ENCODE measurements at places on chromosomes 3 and 15.

DNA sequence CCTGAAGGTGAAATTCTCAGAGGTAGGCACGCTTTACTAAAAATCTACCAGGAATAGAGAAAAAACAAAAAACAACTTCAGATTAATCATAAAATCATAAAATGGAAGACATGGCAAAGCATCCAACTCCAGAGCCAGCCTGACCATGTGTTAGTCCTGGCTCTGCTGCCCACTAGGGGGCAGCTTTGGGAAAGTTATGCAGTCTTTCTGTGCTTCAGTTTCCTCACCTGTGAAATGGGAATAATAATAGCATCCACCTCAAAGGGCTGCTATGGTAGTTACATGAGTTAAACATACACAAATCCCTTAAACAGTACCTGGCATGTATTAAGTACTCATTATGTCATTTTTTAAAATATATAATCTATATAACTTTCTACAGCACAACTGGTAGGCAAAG, 52.3 kb downstream of the WNT5A start:
- DNase-seq, result peak; percentile 39

GRCh38 chr15:79007066-79007465, 62.2 kb upstream of the CTSH start:
- DNase-seq, result peak; percentile 68

- no peak for DNase-seq
Measured at GRCh38 chr3:4575381-4575780, 82.2 kb downstream of the ITPR1 start.

- DNase-seq, result no peak
Measured at GRCh38 chr15:46088486-46089445, 453.9 kb downstream of the SQOR start.

DNA sequence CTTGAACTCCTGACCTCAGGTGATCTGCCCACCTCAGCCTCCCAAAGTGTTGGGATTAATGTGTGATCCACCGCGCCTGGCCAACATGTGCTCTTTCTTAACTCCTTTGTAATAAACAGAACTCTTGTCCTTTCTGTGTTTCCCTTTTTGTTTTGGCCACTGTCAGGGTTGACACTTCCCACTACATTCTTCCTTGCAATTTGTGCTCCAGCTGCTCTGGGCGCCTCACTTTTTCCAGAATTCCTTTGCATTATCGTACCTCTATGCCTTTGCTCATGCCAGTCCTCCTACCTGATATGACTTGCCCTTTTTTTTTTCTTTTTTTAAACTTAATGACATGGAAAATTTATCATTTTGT, 38.8 kb upstream of the SMAD3 start:
- no peak for DNase-seq

DNA sequence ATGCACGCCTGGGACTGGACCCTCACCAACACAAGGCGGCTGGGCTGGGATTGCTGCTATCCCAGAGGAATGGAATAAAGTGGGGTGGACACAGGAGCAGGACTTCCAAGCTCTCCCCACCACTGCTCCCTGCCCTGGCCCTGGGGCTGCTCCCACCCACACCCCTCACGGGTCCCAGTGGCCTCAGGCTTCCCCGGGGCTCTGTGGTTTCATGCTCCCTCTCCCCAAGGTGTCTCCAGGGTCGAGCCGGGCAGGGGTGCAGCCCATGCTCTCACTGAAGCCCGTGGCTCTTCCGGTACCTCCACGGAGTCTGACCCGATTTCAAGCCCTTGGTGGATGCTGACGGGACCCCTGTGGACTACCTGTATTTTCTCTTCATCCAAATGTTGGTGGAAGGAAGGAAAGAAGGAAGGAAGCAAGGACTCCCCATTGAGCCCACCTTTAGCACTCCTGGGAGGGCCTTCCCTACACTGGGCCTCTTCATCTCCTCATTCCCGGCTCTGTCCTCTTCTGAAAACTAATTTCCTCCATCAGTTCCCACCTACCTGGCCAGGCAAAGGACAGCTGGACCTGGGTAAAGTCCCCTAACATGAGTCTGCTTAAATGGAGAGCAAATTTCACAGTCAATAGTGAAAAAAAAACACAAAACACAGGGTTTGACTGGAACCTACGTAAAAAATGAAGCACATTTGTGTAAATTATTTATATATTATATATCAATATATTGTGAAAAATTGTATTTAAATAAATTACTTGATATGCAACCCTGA, 44.0 kb upstream of the PCSK6 start:
- no peak for DNase-seq

DNA sequence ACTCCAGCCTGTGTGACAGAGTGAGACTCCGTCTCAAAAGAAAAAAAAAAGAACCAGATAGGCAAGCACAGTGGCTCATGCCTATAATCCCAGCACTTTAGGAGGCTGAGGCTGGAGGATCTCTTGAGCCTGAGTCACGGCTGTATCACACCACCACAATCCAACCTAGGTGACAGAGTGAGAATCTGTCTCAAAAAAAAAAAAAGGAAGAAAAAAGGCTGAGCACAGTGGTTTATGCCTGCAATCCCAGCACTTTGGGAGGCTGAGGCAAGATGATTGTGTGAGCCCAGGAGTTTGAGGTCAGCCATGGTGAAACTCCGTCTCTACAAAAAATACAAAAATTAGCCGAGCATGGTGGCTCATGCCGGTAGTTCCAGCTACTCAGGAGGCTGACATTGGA, 5.6 kb upstream of the NICN1 start:
- no peak for DNase-seq

DNA sequence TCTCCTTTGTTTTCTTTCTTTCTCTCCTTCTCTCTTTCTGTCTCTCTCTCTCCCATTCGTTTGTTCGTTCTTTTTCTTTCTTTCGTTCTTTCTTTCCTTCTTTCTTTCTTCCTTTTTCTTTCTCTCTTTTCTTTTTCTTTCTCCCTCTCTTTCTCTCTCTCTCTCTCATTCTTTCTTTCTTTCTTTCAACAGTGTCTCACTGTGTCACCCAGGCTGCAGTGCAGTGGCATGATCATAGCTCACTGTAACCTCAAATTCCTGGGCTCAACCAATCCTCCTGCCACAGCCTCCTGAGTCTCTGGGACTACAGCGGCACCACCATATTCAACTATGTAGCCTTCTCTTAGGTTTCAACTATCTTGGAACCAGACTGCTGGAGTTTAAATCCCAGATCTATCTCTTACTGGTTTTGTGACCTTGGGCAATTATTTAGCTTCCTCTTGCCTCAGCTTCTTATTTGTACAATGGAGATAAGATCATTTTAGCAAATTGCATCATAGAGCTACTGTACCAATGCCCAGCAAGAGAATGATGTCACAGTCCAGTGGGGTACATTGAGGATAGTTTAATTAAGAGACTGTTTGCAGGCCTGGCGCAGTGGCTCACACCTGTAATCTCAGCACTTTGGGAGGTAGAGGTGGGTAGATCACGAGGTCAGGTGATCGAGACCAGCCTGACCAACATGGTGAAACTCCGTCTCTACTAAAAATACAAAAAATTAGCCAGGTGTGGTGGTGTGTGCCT, 27.3 kb upstream of the PARL start:
- DNase-seq, result no peak

DNA sequence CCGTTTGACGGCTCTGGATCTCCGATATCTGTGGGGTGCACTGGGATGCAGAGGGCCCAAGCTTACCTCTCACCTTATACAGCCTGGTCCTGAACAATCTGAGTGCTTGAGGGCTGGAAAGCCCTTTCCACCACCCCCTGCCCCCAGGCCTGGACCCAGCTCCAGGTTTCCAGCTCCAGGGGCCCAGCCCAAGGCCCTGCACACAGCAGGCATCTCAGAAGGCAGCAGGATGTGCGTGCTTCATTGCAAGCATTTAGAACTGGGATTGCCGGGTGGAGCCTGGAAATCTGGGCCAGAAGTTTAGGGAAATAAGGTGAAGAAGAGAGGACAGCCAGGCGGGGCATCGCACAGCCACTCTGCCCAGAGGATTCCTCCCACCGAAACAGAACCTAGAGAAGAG, 25.6 kb downstream of the CCDC33 start:
- DNase-seq, result no peak

- DNase-seq, result no peak
Measured at GRCh38 chr3:160738048-160738447, 18.0 kb upstream of the PPM1L start.

DNA sequence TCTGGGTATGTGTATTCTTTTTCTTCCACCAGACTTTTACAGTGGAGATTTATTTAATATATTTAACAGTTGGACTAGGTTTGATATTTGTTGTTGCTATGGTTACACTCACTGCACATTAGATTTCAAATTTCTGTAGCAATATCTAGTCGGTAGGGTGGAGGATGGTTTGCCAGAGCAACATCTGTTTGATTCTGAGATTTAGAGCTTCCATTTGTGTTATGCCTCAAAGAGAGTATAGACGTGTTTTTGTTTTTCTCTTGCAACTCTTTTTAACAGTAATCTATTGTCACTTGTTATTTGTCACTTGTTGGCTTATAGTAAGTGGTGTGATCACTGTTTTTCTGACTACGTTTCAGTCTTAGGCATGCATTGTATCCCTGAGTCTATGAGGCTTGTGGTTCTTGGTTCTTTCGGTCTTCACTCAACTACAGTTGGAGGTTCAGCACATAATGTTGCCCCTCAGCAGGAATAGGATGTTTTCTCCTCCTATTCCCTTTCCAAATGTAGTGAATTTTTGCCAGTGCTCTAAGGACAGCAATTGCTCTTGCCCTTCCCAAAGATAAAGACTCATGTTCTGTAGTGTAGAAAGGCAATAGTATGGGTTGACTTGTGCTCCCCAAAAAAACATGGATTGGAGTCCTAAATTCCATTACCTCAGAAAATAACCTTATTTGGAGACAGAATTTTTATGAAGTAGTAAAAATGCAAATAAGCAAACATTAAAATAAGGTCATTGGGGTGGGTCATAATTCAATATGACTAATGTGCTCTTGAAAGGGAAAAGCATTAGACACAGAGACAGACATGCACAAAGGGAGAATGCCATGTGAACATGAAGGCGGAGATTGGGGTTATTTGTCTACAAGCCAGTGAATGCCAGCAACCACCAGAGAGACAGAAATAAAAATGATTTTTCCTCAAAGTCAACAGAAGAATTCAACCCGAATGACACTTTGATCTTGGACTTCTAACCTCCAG, 692.1 kb downstream of the DIPK2A start:
- DNase-seq, result no peak

- DNase-seq, result peak; percentile 79
Measured at GRCh38 chr3:153138276-153139210, 23.5 kb upstream of the RAP2B start.

- no peak for DNase-seq
Measured at GRCh38 chr15:82917249-82917648, 35.3 kb downstream of the HOMER2 start.

GRCh38 chr15:77738038-77738370, 105.3 kb upstream of the LINGO1 start:
- DNase-seq, result no peak

DNA sequence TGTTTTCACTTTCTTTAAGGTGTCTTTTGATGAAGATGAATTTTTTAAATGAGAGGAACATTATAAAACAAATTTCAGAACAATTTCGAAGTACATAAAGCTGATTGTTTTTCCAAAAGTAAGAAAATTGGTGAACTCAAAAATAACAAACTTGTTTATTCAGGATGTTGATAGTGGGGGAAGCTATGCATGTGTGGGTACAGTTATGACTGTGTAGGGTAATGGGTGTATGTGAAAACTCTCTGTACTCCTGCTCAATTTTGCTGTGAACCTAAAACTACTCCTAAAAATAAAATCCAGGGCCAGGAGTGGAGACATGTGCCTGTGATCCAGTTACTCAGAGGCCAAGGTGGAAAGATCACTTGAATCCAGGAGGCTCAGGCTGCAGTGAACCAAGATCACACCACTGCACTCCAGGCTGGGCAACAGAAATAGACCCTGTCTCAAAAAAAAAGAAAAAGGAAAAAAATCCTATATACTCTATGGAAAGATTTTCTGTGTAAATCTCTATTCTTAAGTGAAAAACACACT, 37.2 kb downstream of the PIK3CB start:
- DNase-seq, result no peak

DNA sequence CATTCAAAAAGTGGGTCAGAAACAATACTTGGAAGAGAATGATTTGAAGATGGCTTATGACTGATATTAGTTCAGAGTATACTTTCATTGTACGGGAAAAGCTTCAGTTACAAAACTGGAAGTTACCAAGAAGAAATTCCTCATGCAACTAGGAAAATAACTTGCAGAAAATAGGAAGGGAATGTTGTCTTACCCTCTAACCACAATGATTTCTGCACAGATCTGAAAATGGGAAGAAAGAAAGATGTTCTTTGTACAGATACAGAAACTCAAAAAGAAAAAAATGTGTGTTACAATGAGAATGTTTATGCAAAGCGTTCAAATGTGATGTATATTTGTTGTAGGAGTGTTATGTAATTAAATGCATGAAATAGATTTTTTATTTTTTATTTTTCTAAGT, 3.7 kb downstream of the ZNF280D start:
- DNase-seq, result no peak

- no peak for DNase-seq
Measured at GRCh38 chr15:48833526-48834239, 22.8 kb upstream of the CEP152 start.

GRCh38 chr3:174957551-174958001, 98.4 kb downstream of the NAALADL2 start:
- DNase-seq, result no peak

DNA sequence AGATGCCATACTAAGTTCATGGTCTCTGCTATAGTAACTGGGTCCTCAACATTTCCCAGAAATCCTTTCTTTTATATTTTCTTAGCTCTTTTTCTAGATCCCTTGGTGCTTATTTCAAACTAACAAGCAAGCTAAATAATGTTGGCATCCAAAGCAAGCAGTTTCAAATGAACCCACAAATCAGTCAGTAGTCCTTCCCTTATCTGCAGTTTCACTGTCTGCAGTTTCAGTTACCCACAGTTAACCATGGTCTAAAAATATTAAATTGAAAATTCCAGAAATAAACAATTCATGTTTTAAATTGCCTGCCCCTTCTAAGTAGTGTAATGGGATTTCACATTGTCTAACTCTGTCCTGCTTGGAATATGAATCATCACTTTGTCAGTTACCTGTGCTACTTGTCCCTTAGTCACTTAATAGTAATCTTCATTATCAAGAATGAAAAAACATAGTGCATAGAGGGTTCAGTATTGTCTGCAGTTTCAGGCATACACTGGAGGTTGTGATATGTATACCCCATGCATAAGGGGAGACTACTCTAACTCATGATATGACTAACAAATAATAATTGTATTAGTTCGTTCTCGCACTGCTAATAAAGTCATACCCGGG, 633.7 kb downstream of the MECOM start:
- no peak for DNase-seq

- no peak for DNase-seq
Measured at GRCh38 chr15:45719490-45719889, 84.7 kb downstream of the SQOR start.

GRCh38 chr15:38187630-38188313, 64.9 kb upstream of the SPRED1 start:
- DNase-seq, result no peak
